ENCODE measurements at places on chromosomes 7 and 10. TPM values are rescaled to one million over a fixed set of nuclear protein-coding genes. Genes with fewer than 3 reads are reported as not detected.

RGR gene
- not detected for total RNA-seq

LARP4B gene
- total RNA-seq = 91.8 TPM

PPRC1 gene
- total RNA-seq = 29.9 TPM

PNLIPRP1 gene
- total RNA-seq = not detected

GIMAP5 gene
- total RNA-seq = 220 TPM

CYP26C1 gene
- total RNA-seq = 0.31 TPM

ANTXRL gene
- total RNA-seq = not detected

GPER1 gene
- 0.72 TPM for total RNA-seq

AGBL3 gene
- 3.0 TPM for total RNA-seq

MALRD1 gene
- total RNA-seq = 0.28 TPM

USP54 gene
- 267 TPM for total RNA-seq

ADAMTS14 gene
- 1.1 TPM for total RNA-seq

GCK gene
- total RNA-seq = not detected

EPC1 gene
- 31.0 TPM for total RNA-seq

CRHR2 gene
- 0.38 TPM for total RNA-seq

NRG3 gene
- 8.2 TPM for total RNA-seq

GNAI1 gene
- 132 TPM for total RNA-seq

HOXA7 gene
- total RNA-seq = not detected

FAM237B gene
- total RNA-seq = not detected

CDH23 gene
- total RNA-seq = 0.54 TPM

PMPCB gene
- total RNA-seq = 101 TPM

WIPF3 gene
- total RNA-seq = 1.5 TPM

IFIT1B gene
- total RNA-seq = not detected

SPDYE16 gene
- total RNA-seq = not detected

LRRC4 gene
- 297 TPM for total RNA-seq

WASHC2A gene
- total RNA-seq = 79.3 TPM

WDFY4 gene
- 0.54 TPM for total RNA-seq

SUN3 gene
- not detected for total RNA-seq

AHR gene
- 73.9 TPM for total RNA-seq

LIPN gene
- total RNA-seq = not detected

ASB10 gene
- total RNA-seq = not detected

EEPD1 gene
- 12.6 TPM for total RNA-seq

BRAF gene
- 28.4 TPM for total RNA-seq

ANKRD1 gene
- total RNA-seq = 0.82 TPM

LLCFC1 gene
- not detected for total RNA-seq

NKX1-2 gene
- total RNA-seq = 0.77 TPM

MSMB gene
- not detected for total RNA-seq

SLC26A4 gene
- 0.67 TPM for total RNA-seq

NODAL gene
- total RNA-seq = 1.5 TPM

CCDC172 gene
- not detected for total RNA-seq

RAB11FIP2 gene
- 10.9 TPM for total RNA-seq

CUL2 gene
- total RNA-seq = 43.4 TPM

CRPPA gene
- total RNA-seq = 3.2 TPM

RET gene
- total RNA-seq = 0.28 TPM

GPR22 gene
- not detected for total RNA-seq

ANKMY2 gene
- total RNA-seq = 20.5 TPM

CTTNBP2 gene
- 24.4 TPM for total RNA-seq

CCDC146 gene
- 4.5 TPM for total RNA-seq

KLF14 gene
- not detected for total RNA-seq

ASZ1 gene
- total RNA-seq = not detected

LRRC17 gene
- 0.92 TPM for total RNA-seq
